Dorsolateral prefrontal cortex (tissue), 122 donors: ENCODE measurements at places on chromosomes 7 and 10.
A peak's percentile ranks its signal among the peaks of the same experiment; 100 is the strongest.

- DNase-seq: no peak
Observed at GRCh38 chr10:29925771-29926692, 133.4 kb downstream of the JCAD start.

GRCh38 chr7:127600885-127601284 is 7.3 kb downstream of the FSCN3 start:
- DNase-seq: no peak

- no peak for DNase-seq
Observed at GRCh38 chr7:75928568-75928914, 13.6 kb downstream of the POR start.

- no peak for DNase-seq
Observed at GRCh38 chr7:10789170-10789569, 184.5 kb upstream of the PHF14 start.

DNA sequence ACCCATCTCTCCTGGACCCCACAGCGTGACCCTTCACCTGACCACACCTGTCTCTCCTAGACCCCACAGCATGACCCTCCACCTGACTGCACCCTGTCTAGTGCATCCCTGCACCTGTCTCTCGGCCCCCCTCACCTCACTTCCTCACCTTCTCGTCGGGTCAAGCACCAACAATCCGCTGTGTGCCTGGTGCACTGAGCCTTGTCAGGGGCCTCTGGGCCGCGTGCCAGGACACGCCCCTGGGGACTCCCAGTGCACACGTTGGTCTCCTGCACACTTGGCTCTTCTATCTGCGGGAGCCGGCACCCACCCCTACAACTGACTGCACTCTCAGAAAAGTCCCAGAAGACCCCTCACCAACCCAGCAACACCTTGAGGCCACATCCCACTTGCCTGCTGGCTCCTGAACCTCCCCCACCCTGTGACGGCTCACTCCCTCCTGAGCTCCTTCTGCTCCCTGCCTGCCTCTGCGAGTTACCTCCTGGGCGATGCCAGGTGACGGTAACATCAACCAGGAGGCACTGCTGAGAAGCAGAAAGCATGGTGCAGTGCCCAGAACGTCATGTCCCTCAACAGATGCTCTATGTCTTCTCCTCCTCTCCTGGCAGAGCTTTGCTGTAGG is 147.6 kb downstream of the DIP2C start:
- DNase-seq: peak; percentile 71
